ENCODE measurements at places on chromosomes 6 and 20.

- H3K36me3 ChIP-seq = no peaks in the 10 kb centered on the region
- no peaks in the 10 kb centered on the region for H3K4me1 ChIP-seq
- H3K27me3 ChIP-seq = no peaks in the 10 kb centered on the region
- H3K4me3 ChIP-seq = no peak overlapping the region
These were observed 8.3 kb downstream of the HSPA12B start for GRCh38 chr20:3740615-3741301.

GRCh38 chr6:44065443-44066140, 61.7 kb downstream of the MRPL14 start:
- no peaks in the 10 kb centered on the region for H3K27me3 ChIP-seq
- H3K27ac ChIP-seq = no peak overlapping the region
- H3K36me3 ChIP-seq = no peaks in the 10 kb centered on the region
- no peak overlapping the region for H3K4me3 ChIP-seq
- H3K4me1 ChIP-seq = peaks cover 15% of the 10 kb centered on the region

DNA sequence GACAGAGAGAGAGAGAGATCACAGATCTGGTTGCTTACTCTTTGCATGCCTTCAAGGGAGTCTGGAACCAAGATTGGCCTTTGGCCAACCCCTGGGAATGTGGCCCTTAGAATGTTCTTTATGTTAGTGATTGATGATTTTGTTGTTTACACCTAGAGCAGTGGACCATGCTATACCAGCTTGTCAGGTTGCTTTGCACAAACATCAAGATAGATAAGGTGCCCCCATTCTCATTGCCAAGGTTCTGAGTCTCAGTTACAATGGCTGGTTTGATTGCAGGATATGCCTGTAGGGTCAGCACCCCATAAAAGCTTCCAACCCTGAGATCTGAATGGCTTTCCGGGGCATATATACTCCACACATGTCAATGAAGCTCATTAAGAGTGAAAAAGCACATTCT, 53.5 kb upstream of the SLC2A12 start:
- no peak overlapping the region for H3K4me3 ChIP-seq
- DNase-seq = no peak
- no peak overlapping the region for H3K27ac ChIP-seq
- H3K36me3 ChIP-seq = no peaks in the 10 kb centered on the region
- no peaks in the 10 kb centered on the region for H3K4me1 ChIP-seq

GRCh38 chr6:113442040-113442439, 415.1 kb upstream of the MARCKS start:
- H3K27me3 ChIP-seq = no peaks in the 10 kb centered on the region
- no peak for DNase-seq
- H3K4me3 ChIP-seq = no peak overlapping the region
- H3K36me3 ChIP-seq = no peaks in the 10 kb centered on the region

GRCh38 chr20:48194583-48194982, 409.3 kb upstream of the SULF2 start:
- no peaks in the 10 kb centered on the region for H3K27me3 ChIP-seq
- no peak overlapping the region for H3K4me3 ChIP-seq
- DNase-seq = no peak
- H3K4me1 ChIP-seq = no peaks in the 10 kb centered on the region
- no peak overlapping the region for H3K27ac ChIP-seq
- H3K36me3 ChIP-seq = no peaks in the 10 kb centered on the region

- H3K27ac ChIP-seq = peak overlapping the region; percentile 81
- H3K4me3 ChIP-seq = no peak overlapping the region
- H3K36me3 ChIP-seq = no peaks in the 10 kb centered on the region
- peak; percentile 61 for DNase-seq
- H3K4me1 ChIP-seq = peaks cover 10% of the 10 kb centered on the region
These were observed 11.3 kb upstream of the SERPINB1 start for GRCh38 chr6:2852921-2853322.

DNA sequence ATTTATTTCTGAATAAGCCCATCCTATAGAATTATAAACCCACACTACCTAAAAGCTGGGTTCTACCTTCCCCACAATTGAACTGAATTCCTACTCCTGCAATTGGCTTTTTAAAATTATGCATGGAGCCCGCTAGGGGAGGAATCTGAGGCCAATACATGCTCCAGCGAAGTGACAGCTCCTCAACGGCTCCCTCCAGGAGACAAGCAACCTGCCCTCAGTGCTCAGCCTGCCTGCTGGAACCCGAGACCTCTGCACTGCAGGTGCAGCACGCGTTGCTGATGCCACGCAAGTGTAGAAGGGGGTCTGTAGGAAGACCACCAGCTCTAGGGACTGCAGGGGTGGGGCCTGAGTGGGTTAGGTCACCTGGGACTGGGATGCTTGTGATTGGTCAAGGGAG, 170.2 kb upstream of the CDYL start:
- no peak overlapping the region for H3K27ac ChIP-seq
- no peak overlapping the region for H3K4me3 ChIP-seq
- no peaks in the 10 kb centered on the region for H3K27me3 ChIP-seq
- no peaks in the 10 kb centered on the region for H3K36me3 ChIP-seq
- no peak for DNase-seq

DNA sequence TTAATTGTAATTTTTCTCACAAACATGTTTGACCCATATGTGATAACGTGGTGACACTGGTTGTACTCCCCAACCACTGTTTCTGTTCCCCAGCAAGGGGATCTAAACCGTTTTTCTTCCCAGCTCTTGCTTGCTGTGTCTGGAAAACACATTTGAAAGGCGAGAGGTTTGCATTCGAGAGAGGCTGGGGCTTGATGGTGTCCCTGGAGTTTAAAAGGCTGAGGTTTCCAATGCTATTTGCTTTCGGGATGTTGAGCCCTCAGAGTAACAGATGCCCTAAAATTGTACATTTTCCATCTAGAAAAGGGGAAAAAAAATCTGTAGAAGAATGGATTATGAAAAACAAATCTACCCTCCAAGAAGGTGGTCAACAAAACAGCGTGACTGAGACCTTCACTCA, 35.4 kb downstream of the AKAP12 start:
- no peak overlapping the region for H3K27ac ChIP-seq
- no peaks in the 10 kb centered on the region for H3K27me3 ChIP-seq

- peak overlapping the region; percentile 0 for H3K27ac ChIP-seq
- no peaks in the 10 kb centered on the region for H3K27me3 ChIP-seq
- DNase-seq = no peak
- H3K4me1 ChIP-seq = no peaks in the 10 kb centered on the region
These were observed 88.2 kb downstream of the KCNB1 start for GRCh38 chr20:49394264-49394663.

DNA sequence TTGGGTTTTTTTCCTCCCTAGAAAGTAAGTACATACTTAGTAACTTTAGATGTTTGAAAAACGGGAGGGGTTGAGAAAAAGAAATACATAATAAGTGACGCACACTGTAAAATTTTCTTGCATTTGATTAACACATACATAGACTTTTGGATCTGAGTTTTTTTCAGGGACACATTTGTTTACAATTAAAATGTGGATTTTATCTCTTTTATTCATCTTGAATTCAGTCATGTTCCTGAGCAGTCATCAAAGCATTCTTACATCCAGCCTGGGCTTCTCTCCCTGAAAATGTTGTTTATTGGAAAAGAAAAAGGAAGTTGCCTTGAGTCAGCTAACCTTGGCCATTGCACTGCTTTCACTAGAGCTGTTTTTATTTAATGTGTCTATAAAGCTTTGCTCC, 8.7 kb upstream of the RPP40 start:
- H3K4me3 ChIP-seq = no peak overlapping the region
- no peak for DNase-seq
- H3K4me1 ChIP-seq = no peaks in the 10 kb centered on the region
- no peaks in the 10 kb centered on the region for H3K36me3 ChIP-seq

GRCh38 chr6:110095101-110095500, 84.4 kb downstream of the WASF1 start:
- no peak overlapping the region for H3K4me3 ChIP-seq

GRCh38 chr6:134896910-134897309, 53.0 kb downstream of the ALDH8A1 start:
- no peaks in the 10 kb centered on the region for H3K36me3 ChIP-seq
- no peak overlapping the region for H3K27ac ChIP-seq
- no peaks in the 10 kb centered on the region for H3K4me1 ChIP-seq
- H3K4me3 ChIP-seq = no peak overlapping the region

DNA sequence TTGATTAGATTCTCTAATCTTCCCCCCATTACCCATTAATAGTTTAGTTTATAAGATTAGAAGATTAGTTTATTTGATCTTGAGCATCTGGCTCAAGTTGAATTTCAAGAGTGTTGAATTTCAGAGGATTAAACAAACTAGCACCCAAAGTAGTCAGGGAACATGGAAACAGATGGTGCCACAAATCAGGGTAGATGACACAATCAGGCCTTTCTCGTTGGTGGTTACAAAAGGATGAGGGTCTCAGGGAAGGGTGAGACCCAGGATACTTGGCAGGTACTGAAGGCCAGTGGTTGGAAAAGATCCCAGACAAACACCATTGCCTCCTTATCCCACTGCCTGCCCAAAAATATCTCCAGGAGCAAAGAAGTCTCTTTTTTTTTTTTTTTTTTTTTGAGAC, 29.5 kb upstream of the ADGRF1 start:
- no peaks in the 10 kb centered on the region for H3K27me3 ChIP-seq
- no peak overlapping the region for H3K27ac ChIP-seq
- DNase-seq = no peak
- no peaks in the 10 kb centered on the region for H3K4me1 ChIP-seq
- H3K36me3 ChIP-seq = no peaks in the 10 kb centered on the region

DNA sequence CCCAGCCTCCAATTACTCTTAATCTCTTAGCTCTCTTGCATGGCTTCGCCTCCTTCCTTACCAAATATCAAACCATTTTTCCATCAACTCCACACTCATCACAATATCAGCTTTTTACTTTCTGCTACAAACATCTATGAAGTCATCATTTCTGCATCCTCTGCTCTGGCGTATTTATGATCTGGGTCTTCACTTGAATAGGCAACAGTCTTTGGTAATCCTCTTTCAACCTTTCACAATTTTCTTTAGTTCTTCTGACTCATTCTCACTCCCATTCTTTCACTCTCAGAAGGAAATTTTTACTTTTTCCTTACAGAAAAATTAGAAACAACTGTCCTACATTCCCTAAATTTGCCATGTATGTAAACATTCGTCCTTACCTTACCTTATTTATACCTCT, 522.4 kb downstream of the HDGFL1 start:
- H3K27ac ChIP-seq = no peak overlapping the region
- DNase-seq = no peak
- no peaks in the 10 kb centered on the region for H3K4me1 ChIP-seq
- no peak overlapping the region for H3K4me3 ChIP-seq
- H3K27me3 ChIP-seq = no peaks in the 10 kb centered on the region

GRCh38 chr6:34414999-34415858, 10.6 kb downstream of the RPS10 start:
- no peaks in the 10 kb centered on the region for H3K27me3 ChIP-seq
- H3K4me3 ChIP-seq = peak overlapping the region; percentile 39
- DNase-seq = no peak
- H3K4me1 ChIP-seq = peaks cover 4% of the 10 kb centered on the region
- H3K27ac ChIP-seq = peak overlapping the region; percentile 76
- H3K36me3 ChIP-seq = peaks cover 42% of the 10 kb centered on the region

DNA sequence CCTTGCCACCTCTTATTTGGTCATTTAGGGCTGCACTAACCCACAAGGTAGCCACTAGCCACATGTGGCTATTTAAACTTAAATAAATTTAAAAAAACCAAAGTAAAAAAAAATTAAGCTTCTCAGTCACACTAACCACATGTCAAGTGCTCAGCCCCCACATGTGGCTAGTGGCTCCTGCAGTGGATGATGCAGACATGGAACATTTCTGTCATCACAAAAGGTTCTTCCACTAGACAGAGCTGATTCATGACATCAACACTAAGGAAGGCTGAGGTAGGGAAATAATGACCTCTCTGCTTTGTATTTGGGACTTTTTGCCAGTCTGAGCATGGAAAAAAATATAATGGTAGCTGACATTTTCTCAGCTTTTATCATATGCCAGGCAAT, 173.0 kb upstream of the FERMT1 start:
- H3K27me3 ChIP-seq = no peaks in the 10 kb centered on the region
- no peak overlapping the region for H3K27ac ChIP-seq
- H3K36me3 ChIP-seq = no peaks in the 10 kb centered on the region
- no peak for DNase-seq

- no peak overlapping the region for H3K27ac ChIP-seq
- H3K27me3 ChIP-seq = no peaks in the 10 kb centered on the region
- no peak for DNase-seq
- no peaks in the 10 kb centered on the region for H3K4me1 ChIP-seq
- H3K36me3 ChIP-seq = no peaks in the 10 kb centered on the region
These were observed 63.9 kb upstream of the PDE10A start for GRCh38 chr6:165726965-165727381.

Measured in ascending aorta (tissue), 2 donors.